Activated naive CD4-positive, alpha-beta T cell treated with anti-CD3 and anti-CD28 coated beads for 36 hours (primary cell): ENCODE measurements at places on chromosomes 7 and 10. TPM values are rescaled to one million over a fixed set of nuclear protein-coding genes. Genes with fewer than 3 reads are reported as not detected.

DNA sequence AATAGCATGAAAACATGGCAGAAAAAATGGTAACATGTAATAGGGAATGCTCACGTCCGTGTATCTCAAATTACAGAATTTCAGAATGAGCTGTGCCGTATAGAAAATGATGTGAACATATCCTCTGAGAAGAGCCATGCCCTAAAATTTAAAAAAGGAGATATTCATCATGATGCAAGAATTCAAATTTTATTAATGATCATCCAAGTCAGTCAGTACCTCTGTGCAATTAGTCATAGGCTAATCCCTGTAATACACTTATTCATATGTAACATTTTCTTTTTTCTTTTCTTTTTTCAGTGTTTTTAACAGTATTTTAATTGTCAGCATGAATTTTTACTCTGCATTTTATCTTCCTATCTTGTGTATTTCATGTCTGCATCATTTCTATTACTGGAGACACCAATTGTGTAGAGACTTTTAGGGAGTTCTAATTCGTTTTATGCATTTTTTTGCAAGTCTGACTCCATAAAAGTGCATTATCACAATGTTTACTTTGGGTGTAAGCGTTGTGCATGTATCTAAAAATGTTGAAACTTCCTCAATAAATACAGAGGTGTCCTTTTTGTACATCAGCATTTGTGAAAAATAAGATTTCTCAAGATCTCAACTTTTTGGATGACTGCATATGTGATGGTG, 1103.7 kb upstream of the CELF2 start:
- DNase-seq, result no peak

DNA sequence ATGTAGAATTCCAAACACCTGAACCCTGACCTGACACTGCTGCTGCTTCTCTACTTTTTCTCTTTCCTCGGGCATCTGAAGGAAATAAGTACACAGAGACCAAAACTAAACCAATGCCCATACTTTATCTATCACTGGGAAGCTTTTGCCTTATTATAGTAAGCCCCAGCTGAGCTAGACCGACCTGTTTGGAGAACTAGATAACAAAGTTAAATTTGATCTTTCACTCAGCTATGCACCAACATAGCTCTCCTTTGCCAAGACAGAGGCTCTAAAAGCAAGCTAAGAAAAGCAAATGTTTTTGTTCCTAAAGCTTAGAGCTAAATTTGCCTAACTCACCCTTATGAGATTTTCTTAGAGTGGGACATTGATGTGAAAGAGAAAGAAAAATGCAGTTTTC, 39.1 kb downstream of the NHLRC2 start:
- no peak for DNase-seq

- DNase-seq, result peak; percentile 74
Observed at GRCh38 chr7:5677538-5678294, 103.7 kb downstream of the RNF216 start.

DNA sequence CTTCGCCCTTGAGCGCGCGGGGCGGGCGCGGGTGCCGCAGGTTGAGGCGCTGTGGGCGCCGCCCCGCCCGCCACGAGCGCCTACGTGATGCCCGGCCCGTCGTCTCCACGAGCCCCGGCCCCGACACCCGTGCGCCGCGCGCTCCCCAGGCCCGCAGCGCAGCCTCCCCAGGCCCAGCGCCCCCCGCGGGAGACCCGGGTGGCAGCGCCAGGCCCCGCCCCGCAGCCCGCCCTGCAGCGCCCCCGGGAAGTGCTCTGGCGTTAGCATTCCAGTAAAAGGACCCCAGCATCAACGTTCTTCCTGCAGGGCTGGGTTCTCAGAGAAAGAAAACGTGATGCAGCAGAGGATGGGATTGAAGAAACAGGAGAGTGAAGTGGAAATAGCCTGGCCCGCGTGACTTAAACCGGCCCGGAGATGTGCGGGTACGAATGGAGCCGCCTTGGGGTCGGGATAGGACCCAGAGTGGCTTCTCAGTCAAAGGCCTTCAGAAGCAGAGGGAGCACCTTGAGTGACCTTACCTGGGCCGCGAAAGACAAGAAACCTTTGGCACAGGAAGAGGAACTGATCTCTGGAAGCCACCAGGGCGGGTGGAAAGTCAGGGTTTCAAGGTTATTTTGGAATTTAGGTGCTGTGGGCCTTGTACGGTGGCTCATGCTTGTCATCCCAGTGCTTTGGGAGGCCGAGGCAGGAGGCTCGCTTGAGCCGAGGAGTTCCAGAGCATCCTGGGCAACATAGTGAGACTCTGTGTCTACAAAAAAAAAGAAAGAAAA, 1.8 kb downstream of the PFKP start:
- no peak for DNase-seq

- no peak for DNase-seq
Observed at GRCh38 chr7:50584386-50584785, 19.2 kb upstream of the DDC start.

DNA sequence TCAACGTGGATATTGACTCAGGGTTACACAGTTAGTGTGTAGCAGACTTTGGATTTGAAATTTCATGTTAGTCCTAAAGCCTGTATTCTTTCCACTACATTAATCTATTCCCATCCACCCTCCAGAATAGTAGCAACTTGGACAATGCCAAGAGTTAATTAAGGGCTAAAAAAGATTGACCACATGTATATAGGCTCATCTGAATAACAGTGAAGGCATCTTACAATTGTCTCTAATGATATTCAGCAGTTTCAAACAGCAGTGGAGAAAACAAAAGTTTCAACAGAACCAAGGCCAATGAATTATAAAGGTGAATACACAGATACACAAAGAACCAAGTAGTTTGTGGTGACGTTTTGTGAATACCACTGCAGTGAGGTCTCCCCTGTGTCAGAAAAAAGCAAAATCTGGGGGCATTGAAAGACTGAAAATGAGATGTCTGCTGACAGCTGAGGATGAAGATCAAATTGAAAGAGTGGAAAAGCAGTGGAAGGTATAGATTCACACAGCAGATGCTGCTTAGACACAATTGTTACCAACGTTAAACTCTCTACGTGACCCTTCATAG, 202.8 kb downstream of the SEMA3E start:
- DNase-seq, result no peak

Gene ADAM8
- total RNA-seq, result 120 TPM

Gene OR6V1
- total RNA-seq, result not detected

Gene FGFBP3
- 1.2 TPM for total RNA-seq
